Osteocyte (in vitro differentiated cells): ENCODE measurements at places on chromosomes 5 and 9.

GRCh38 chr9:33040792-33041431 is 15.8 kb downstream of the DNAJA1 start:
- no peak for DNase-seq

- DNase-seq = no peak
Measured at GRCh38 chr5:61768692-61769281, 436.7 kb downstream of the ZSWIM6 start.

- no peak for DNase-seq
Measured at GRCh38 chr5:92514896-92515295, 1066.1 kb downstream of the NR2F1-AS1 start.

DNA sequence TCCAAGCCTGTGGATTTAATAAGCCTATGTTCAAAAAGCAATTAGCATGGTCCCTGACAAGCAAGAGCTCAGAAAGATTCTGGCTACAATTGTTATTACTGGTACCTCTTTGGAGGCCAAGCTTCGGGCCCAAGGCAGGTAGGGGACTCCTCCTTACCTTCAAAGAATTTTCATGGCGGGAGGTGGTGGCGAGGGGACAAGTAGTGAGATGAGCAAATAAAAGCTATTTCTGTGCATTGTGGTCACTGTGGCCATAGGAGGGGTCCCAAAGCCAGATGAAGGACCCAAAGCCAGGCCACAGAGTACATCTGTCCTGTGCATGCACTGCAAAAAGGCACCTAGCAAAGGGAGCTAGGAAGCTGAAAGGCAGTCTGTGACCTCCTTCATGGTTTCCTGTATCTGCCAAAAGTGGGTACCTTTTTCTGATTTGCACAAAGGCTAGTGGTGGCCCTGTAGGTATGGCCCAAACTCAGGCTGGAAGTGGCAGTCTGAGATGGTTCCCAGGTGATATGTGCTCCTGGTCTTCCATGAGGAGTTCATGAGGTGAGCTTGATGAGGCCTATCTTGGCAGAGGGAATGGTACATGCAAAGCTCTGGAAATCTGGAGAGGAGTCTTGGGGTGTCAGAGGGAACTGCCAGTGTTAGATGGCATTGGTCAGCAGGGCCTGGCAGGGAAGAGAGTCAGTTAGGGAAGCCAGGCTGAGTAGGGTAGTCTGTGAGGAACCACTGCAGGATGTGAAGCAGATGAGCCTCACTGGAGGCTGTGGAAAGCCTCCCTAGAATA is 3.3 kb upstream of the CXXC5 start:
- DNase-seq = no peak

DNA sequence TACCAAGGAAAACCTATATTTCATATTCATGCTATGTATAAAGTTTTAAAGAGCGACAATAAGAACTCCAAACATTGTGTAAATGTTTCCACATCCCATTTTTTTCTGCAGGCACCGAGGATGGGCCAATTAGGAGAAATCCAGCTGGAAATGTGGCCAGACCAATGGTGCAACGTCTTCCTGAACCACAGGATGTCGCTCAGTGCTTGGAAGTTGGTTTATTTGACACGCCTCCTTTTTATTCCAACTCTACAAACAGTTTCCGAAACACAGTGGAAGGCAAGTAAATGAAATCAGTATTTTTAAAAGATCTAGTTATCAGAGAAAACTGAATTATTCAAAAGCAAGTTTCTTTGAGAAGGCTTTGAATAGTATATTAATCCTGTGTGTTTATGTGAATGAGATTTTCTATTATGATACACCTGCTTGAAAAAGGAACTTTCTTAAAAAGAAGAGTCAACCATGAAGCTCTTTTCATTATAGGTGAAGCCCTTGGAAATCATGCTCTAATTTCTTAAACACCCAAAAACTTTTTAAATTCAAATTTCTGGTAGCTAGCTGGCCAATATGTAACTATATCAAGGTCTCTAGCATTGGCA is 9.1 kb downstream of the TYRP1 start:
- no peak for DNase-seq

- no peak for DNase-seq
Measured at GRCh38 chr5:158942217-158942616, 157.5 kb downstream of the EBF1 start.

DNA sequence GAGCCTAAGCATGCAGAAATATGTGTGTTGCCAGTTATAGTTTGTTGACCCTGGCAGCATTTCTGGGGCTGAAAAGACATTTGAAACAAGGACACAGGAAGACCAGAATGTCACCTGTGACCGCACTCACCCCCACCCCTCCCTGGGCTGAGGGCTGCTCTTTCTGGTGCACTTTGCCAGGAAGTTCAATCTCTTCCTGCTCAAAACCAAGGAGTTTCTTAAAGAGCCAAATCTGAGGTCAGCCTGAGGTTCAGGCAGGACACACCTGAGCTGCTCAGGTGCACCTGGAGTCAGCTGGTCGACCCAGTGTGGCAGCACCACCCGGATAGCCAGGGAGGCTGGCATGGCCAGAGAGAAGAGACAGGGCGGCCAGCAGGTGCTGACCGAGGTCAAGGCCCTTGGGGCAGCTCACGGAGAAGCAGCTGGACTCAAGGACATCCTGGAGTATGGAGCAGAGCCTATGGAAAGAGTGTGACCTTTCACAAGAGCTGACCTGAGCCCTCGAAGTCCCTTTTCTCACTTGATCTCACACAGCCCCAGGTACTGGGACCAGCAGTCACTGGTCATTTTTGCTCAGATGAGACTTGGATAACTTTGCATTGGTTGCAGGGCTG is 376.9 kb upstream of the IRX4 start:
- DNase-seq = peak; percentile 67

DNA sequence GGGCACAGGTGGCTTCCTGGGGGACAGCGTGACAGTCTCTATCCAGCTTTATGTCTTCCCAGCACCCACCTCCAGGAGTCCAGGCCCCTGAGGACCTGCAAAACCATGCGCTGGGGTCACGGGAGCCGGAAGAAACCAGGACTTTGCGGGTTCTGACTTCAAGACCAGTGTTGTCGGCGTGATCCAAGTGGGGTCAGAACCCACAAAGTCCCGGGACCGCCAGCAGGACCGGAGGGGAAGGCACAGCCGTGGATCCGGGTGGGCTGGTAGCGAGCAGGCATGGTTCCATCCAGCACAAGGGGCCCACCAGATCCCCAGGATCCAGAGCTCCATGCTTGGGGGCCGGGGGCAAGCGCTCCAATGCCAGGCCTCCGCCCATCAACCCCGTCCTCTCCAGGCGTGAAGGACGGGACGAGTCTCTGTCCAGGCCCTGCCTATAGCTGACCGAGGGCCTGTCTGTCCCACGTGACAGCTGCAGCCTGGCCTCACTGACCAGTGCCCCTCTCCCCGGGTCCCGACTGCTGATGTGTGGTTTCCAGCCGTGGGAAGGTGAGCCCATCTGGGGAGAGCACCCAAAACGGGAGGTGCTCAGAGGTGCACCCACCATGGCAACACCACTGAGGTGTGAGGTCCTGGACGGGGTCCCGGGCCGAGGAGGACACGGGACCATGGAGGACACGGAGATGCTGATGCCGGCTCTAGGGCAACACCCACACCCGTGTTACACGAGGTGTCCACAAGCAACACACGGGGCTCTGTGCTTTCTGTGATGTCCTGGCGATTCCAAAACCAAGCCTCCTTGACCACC is 48.9 kb downstream of the SLC12A7 start:
- no peak for DNase-seq

- DNase-seq = no peak
Measured at GRCh38 chr9:133119103-133119845, 1.8 kb downstream of the RALGDS start.

GRCh38 chr9:123812984-123813383 is 116.9 kb downstream of the DENND1A start:
- no peak for DNase-seq

GRCh38 chr5:177382423-177383029 is 1.7 kb upstream of the SLC34A1 start:
- no peak for DNase-seq
